CD8-positive, alpha-beta T cell (primary cell): ENCODE measurements at places on chromosomes 4 and X.
A peak's percentile ranks its signal among the peaks of the same experiment; 100 is the strongest.

- no peak for DNase-seq
Measured at GRCh38 chrX:53483838-53484405, 49.8 kb upstream of the HSD17B10 start.

- DNase-seq = no peak
Measured at GRCh38 chr4:151865744-151866591, 105.2 kb upstream of the GATB start.

DNA sequence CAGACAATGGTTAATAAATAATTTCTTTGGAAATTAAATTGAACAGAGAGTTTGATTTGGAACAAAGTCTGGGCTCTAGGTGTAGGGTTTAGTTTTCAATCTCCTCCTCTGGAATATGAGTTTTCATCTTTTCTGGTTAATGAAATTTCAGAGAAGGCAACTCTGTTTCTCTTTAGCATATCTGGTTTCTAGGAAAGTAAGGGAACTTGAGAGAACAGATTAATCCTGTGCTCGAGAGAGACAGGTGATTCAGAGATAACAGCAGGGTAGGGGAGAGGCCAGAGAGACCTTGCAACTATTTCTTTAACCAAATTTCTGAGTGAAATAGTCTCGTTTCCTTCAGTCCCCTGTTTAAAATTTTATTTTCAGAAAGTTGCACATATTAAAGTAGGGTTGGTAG is 275.4 kb downstream of the GALNTL6 start:
- no peak for DNase-seq

DNA sequence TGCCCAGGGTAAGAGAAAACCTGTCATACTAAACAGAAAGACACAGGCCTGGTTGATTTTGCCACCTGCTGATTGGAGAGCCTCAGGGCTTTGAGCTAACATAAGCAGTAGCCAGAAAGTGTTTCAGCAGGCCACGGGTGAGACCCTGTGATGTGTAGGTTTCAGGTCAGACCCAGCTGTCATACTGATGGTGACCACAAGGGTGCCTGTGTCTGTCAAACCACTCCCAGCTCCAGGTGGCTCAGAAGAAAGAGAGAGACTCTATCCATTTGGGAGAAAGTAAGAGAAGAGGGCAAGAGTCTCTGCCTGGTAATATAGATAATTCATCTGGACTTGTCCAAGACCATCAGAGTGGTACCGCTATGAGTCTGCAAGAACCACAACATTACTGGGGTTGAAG is 72.8 kb upstream of the NLRP2B start:
- DNase-seq = no peak

DNA sequence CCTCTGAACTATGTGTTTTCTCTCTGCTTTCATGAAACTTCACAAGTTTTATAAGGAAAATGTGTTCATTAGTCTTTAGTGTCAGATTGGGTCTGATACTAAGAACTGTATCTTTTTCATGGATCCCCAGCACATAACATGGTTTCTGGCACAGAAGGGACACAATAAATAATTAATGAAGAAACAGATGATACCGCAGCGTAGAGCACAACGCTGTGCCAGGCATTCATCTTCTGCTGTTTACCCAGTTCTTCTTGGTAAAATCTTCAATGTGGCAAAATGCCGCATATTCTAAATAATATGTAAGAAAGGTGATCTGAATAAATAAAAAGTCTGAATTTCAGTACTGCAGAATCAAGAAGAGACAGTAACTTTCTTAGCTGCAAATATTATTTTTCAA is 12.3 kb downstream of the SCARB2 start:
- DNase-seq = no peak

DNA sequence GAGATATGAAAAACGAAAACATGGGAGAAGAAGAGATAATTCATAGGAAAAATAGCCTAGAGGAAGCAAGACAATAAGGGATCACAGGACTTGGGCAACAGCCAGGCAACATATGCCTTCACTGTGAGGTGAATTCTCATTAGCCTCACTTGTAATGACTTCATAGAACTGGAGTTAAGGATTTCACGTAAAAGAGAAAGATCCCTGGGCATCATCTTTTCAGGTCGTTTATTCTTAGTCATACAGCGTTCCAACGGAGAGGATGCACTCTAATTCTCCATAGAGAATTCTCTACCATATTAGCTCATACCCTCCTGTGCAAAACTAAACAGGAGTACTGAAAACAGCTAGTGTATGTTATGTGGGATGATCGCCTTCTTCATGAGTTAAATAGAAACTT is 1.4 kb downstream of the PRKG2 start:
- no peak for DNase-seq

DNA sequence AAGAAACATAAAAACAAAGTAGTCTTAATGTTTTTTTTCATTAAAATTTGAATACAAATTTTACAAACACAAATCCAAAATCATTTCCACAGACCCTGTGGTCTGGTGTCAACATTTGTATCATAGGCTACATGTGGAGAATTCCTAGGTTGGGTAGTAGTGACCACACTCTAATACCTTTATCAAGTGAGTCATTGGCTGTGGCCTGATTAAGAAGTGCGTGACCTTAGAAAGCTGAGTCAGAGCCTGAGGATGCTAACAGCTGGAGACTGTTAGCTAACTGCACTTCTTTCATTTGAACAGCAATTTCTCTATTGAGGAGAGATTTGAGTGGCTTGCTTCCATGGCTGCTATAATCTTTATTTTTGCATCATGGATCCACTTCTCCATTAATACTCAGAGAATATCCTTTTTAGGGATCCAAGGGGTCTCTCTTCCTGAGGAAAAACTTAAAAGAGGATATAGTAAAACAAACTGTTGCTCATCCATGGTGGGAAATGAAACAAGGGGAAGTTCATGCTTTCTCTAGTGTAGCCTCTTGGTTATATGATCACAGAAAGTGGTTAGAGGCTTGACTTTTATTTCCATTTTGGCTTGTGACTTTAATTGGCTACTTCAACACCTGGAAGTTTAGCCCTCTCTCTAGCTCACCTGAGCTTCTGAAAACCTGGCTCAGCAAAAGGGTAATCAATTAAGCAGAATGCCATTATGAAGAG is 335.8 kb downstream of the PABPC4L start:
- no peak for DNase-seq

DNA sequence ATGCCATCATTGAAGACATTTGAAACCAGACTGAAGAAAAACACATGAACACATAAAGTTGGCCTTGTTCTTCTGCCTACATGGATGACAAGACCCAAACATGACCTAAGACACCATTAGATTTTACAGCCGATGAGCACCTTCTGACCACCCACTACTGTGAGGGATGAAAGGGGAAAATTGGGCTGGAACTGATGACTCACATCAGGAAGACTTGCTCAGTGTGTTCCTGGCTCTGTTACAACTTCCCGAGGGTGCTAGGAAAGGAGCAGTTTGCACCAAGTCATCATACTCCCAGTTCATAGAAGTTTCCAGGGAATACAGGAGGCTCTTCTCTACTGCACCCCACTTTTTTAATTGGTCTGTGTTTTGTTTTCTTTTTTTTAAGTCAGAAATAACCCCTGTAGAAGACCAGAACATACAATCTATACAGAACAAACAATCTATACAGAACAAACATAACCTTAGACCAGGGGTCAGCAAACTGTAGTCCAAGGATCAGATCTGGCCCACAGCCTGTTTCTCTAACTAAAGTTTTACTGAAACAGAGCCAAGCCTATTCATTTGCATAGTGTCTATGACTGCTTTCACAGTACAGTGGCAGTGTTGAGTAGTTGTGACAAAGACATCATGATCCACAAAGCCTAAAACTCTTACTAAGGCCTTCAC is 25.3 kb downstream of the BTC start:
- no peak for DNase-seq

- DNase-seq = no peak
Measured at GRCh38 chrX:75623535-75623934, 100.7 kb upstream of the ZDHHC15 start.

- DNase-seq = no peak
Measured at GRCh38 chr4:105060628-105061027, 86.0 kb upstream of the TET2 start.

GRCh38 chrX:136318895-136319597 is 18.3 kb downstream of the ADGRG4 start:
- no peak for DNase-seq

GRCh38 chrX:34655501-34656455 is 1.3 kb downstream of the TMEM47 start:
- no peak for DNase-seq

DNA sequence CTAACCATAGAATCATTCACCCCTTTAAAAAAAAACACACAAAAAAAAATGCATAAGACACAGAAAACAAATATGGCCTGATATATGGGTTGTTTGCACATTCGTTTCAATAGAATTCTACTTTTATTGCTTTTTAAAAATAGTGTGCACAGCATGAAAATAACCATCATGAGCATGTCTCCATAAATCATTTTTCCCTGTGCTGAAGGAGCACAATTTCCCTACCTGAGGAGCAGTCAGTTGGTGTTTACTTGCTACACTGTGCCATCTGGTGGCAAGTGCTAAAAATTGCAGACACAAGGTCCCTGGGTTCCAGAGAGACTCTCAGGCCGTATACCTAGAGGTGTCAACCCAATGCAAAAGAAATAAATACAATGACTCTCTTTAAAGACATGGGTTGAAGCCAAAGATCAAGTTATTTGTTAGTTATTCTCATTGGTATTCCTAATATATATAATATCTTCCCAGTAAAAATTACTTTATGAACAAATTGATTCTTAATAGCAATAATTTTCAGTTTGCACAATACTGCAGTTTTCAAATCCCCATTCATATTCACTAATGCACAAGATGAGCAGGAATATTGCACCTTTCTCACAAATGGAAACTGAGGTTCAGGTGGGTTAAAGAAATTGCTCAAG is 551.4 kb downstream of the IQCM start:
- DNase-seq = no peak

DNA sequence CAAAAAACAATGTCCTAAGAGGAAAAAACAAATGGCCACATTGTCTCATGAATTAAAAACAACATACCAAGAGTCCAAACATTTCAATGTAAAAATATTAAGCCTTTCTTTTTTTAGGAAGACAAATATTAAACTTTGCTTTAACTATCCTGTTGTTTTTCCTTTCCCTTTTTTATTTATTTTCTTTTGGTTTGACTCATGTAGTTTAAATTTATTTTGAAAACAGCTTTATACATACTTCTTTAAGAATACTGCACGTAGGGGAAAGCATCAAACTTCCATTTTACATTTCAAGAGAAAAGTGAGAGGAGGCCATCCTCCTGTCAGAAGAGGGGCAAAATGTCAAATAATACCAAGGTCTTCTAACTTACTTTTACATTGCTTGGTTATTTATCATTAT is 8.7 kb downstream of the GAB1 start:
- DNase-seq = no peak

GRCh38 chr4:159389756-159390155 is 286.9 kb downstream of the RAPGEF2 start:
- DNase-seq = no peak

- DNase-seq = peak; percentile 78
Measured at GRCh38 chrX:12771445-12772069, 19.7 kb upstream of the PRPS2 start.

DNA sequence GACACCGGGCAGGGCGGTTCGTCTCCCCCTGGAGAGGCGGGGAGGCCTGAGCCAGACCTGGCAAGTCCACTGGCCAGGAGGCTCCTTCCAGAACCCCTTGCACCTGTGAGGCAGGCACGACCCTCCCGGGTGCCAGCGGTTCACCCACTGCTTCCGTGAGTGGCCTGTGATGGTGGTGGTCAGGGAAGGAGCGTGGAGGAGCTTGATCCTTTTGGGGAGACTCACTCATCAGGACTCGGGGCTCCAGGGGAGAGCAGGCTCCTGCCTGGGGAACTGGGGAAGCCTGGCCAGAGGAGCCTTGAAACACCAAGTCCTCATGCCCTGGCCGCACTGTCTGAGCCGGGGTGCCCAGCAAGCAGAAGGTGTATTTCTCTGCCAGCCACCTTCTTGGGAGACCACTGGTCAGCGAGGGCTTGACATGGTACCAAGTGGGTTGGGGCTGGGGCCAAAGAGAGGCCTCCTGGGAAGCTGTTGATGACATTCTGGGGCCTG is 860 bp downstream of the FAM50A start:
- DNase-seq = no peak

GRCh38 chr4:154467886-154468285 is 23.7 kb downstream of the DCHS2 start:
- DNase-seq = no peak

GRCh38 chrX:123803331-123803983 is 56.4 kb upstream of the XIAP start:
- DNase-seq = peak; percentile 18

DNA sequence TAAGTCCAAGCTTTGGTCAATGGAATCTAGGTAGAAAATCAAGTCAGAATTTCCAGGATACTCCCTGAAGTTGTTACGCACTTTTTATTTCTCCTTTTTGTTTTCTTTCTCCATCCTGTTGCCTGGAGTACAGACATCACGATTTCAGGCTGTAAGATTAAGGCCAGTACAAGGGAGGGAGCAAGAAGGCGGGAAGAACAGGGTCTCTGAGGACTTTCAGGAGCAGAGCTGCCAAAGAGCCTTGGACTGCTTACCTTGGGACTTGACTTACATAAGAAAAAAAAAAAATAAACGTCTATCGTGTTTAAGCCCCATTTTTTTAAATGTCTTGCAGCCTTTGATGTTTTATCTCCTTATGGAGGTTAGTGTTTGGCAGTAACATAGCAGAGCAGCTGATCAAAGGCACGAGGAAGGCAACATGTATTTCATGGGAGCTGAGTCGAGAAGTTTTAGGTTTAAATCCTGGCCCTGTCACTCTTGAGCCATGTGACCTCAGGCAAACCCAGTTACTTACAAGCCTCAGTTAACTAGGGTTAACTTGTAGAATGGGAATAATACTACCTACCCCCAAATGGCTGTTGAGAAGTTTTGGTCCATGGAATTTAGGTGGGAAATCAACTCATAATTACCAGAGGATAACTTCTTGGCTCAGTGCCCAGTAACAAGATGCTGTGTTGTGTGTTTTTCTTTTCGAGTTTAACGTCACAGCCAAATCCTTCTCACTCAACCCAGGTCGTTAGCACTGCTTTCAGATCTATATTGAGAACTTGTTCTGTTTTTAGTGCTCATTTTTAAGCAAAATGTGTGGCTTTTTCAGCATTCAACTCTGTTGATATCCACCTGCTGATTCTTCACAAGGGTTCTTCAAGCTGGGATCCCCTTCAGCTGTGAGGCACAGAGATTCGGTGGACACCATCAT is 106.8 kb downstream of the CLNK start:
- DNase-seq = no peak

DNA sequence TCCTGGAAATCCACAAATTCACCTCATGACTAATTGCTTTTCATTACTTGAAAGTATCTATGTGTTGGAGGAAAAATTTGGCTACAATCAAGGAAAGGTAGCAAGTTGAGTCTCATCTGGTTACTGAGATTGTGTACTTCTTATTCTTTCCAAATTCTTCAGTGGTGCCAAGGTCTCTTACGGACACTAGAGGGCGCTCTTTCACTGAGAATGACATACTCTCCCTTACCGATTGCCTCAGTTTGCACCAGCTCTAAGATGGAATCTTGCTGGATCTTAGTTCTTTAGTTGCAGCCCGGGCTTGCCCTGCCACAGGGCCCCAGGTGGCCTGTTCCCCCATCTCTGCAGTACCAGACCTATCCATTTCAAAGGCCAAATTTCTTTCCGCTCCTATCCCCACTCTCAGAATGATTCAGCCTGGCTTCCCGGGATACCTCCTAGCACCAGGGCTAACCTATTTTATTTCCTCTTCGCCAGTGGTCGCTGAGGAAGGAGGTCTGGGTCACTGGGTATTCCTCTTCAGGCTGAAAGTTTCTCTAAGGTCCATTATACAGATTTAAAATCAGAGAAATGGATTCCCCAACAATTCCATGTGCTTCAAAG is 24.6 kb upstream of the GPR50 start:
- peak; percentile 59 for DNase-seq

- no peak for DNase-seq
Measured at GRCh38 chrX:123060986-123061385, 123.1 kb upstream of the GRIA3 start.

GRCh38 chr4:8159537-8160232 is 1.1 kb upstream of the ABLIM2 start:
- peak; percentile 12 for DNase-seq
